ENCODE measurements at places on chromosomes 1 and 21.

- peak; percentile 47 for DNase-seq
These were observed 4.5 kb downstream of the C1orf232 start for GRCh38 chr1:26164036-26164860.

GRCh38 chr1:67415041-67415440 lies 15.2 kb downstream of the SERBP1 start:
- DNase-seq = no peak

GRCh38 chr1:182685215-182685614 lies 828 bp upstream of the RGS8 start:
- DNase-seq = no peak

GRCh38 chr21:39221282-39221996 lies 38.2 kb upstream of the PSMG1 start:
- no peak for DNase-seq

GRCh38 chr1:234875953-234876855 lies 252.4 kb downstream of the TOMM20 start:
- peak; percentile 25 for DNase-seq

DNA sequence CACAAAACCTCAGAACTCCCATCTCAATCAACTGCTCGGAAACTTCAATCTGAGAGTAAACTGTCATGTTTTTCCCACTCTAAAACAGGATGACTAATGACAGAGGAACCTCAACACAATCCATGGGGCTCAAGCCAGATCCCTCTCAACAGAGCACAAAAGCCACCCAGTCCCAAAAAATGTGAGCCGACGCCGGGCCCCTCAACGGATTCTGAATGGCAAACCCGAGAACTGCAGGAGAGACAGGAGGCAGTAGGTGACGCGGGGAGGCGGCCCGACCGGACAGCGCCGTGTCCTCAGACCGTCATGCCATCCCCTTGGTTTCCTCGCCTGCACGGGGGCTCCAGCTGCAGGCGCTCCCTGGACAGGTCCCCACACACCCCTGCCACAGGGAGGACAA lies 53.4 kb downstream of the SSBP3 start:
- no peak for DNase-seq

- no peak for DNase-seq
These were observed 68.3 kb downstream of the CAPZB start for GRCh38 chr1:19416921-19417470.

GRCh38 chr1:3014443-3015268 lies 6.6 kb upstream of the ACTRT2 start:
- DNase-seq = no peak

DNA sequence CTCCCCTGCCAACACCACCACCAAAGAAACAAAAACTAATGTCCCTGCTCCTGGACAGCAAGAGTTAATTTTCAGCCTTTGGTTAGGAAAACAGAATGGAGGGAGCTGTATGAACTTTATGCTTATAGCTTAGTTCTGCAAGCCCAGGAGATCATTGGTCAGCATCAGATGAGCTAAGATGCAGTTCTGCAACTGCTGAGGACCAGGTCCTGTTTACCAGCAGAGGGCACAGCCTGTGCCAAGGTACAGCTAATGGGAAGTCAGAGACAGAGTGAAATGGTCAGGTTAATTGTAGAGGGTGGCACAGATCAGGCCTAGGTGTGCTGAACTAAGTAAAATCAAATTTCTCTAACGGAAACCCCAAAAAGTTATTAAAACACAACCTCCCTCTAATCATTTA lies 161.3 kb downstream of the ROR1 start:
- no peak for DNase-seq

DNA sequence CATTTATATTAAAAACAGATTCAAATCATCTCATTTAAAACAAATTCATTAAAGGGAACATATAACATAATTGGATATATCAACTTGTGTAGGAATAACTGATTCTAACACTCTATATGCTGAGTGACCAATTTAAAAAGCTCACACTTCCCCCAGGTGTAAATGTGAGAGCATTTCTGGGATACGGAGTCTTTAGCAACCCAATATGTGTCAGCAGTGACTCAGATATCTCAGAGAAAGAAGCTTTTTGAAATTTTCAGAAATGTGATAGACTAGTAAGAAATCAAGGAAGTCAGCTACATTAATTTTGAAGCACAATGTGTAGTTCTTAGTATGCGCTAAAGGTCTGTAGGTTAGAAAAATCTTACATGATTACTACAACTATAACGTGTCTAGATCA lies 87.9 kb upstream of the SERTAD4 start:
- DNase-seq = no peak

GRCh38 chr1:42686418-42686817 lies 4.2 kb downstream of the YBX1 start:
- DNase-seq = no peak

- no peak for DNase-seq
These were observed 131.1 kb downstream of the TMEM53 start for GRCh38 chr1:44543064-44543744.

- DNase-seq = no peak
These were observed 14.4 kb upstream of the DIPK1A start for GRCh38 chr1:92975551-92976232.

- no peak for DNase-seq
These were observed 41.5 kb downstream of the IGSF21 start for GRCh38 chr1:18149027-18149641.

- no peak for DNase-seq
These were observed 3.1 kb upstream of the CD1A start for GRCh38 chr1:158251163-158251562.

- no peak for DNase-seq
These were observed 3.1 kb upstream of the ELF3 start for GRCh38 chr1:202007304-202007703.

DNA sequence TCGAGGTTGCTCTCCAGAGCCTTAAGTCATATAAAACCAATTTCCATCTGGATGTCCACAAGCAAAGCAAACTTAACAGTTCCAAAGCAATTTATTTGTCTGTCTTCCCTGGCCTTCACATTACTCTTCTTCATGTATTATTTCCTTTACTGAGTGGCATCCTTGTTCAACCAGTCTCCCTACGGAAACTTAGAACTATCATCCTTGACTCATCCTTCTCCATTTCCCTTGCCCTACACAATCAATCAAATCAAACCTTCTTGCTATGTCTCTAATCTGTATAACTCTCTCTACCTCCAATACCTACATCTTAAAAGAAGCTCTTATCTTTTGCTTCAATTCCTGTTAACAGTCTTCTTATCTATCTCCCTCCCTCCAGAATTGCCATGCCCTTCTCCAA lies 25.4 kb downstream of the EGLN1 start:
- no peak for DNase-seq

DNA sequence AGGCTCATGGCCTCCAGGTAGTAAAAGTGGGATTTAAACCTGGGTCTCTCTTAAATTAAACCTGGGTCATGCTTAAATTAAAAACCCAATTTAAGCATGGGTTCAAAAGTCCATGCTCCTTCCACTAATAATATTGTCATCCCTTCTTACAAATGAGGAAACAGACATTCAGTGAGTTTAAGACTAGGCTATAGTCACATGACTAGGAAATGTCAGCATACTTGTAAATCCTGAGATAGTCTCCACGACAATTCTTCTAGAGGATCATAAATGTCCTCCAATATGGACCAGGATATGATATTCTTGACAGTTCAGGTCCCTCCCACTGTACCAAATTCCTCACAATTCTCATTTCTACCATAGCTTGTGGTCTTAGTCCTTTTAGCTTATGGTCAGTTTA lies 10.5 kb upstream of the IGFN1 start:
- no peak for DNase-seq

GRCh38 chr1:168603501-168604110 lies 27.2 kb downstream of the XCL1 start:
- peak; percentile 54 for DNase-seq

DNA sequence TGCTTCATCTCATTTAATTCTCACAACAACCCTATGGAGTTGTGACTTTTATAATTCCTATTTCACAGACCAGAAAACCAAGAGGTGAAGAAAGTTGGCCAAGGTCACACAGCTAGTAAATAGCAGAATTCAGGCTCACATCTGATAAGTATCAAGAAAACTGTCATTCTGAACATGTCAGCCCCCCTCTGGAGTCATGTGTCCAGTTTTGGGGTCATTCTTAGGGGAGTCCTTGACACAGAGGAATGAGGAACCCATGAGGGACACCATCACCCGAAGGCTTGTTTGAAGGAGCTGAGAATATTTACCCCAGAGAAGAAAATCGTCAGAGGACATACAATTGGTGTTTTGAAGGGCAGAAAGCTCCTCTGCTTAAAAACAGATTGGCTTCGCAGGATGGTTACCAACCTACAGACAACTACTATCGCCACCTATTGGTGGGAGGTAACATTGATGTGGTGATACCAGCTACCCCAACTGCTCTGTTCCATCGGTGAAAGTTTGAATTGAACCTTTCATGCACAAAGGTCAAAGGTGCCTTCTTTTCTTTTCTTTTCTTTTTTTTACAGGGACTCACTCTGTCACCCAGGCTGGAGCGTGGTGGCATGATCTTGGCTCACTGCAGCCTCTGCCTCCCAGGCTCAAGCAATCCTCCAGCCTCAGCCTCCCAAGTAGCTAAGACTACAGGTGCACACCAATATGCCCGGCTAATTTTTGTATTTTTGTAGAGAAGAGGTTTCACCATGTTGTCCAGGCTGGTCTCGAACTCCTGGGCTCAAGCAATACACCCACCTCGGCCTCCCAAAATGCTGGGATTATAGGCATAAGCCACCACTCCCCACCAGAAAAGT lies 31.3 kb downstream of the NCMAP start:
- peak; percentile 29 for DNase-seq

DNA sequence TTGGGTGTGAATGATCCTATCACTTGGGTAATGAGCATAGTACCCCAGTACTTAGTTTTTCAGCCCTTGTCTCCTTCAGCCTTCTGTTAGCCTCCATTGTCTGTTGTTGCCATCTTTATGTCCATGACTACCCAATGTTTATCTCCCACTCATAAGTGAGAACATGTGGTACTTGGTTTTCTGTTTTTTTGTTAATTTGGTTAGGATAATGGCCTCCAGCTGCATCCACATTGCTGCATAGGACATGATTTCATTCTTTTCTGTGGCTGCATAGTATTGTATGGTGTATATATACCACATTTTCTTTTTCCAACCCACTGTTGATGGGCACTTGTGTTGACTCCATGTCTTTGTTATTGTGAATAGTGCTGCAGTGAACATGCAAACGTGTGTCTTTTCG lies 39.6 kb upstream of the GPR52 start:
- DNase-seq = no peak

DNA sequence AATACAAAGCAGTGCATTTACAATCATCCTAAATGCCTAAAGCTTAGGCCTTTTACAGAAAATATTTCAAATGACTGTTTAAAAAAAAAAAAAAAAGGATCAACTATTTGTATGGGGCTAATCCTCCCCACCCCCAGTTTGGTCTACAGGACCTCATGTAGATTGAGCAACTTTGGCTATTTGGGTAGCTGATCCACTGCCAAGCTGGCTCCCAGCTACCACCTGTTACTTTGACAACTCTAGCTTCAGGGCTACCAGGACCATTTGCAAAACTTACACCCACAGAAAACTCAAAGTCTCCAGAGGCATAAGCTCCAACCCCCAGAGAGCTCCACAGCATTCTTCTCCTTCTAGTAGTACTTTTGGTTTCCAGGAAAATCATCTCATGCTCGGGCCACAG lies 29.4 kb downstream of the JAK1 start:
- DNase-seq = no peak

GRCh38 chr21:39087238-39088030 lies 95.8 kb downstream of the PSMG1 start:
- DNase-seq = no peak

DNA sequence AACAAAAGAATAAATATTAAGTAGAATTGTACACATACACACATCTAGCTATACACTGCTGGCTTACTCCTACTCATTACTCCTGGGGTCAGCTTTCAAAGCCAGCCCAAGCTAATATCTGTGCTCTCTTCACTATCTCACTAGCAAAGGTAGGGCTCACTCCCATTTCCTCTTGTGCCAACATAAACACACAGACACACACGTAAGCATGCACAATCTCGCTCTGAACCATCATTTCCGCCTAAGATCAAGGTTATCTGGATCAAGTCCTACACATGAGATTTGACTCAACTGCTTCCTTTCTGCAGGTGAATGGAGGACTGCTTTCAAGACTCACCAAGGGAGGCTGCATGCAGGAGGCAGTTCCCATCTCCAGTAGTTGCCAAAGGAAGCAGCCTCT lies 28.8 kb upstream of the MTMR11 start:
- DNase-seq = no peak

DNA sequence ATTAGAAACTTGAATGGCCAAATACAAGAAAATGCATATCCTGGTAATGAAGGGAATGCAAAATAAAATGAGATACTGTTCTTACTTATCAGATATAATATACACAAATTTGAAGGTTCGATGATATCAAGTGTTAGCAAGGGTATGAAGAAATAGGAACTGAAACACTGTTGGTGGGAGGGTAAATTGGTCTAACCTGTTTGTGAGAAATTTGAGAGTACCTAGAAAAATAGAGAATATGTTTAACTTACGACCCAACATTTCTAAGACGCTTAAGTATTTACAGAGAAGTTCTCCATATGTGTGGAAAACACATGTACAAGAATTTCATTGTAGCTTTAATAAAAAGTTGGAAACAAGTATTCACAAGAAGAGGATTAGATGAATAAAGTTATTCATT lies 25.9 kb downstream of the ATG4C start:
- no peak for DNase-seq

DNA sequence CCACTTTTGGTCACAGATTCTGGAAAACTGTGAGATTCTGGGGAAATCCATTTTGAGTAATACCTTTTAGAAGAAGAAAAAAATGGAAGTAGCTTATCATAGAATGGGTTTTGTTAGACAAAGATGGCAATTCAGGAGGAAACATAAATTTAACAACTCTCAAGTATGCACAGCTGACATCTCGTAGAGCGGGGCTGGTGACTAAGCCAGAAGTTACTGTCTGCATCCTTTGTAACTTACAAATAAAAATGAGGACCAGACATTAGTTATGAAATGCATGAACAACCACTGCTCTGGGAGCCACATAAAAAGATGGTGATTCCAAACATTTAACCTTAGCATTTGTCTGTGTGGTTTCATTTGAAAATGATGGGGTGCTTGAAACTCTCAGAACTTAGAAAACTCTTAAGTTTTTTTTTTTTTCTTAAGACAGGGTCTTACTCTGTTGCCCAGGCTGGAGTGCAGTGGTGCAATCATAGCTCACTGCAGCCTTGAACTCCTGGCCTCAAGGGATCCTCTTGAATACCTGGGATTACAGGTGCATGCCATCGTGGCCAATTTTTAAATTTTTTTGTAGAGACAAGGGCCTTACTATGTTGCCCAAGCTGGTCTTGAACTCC lies 49.2 kb upstream of the ATP5PO start:
- DNase-seq = no peak

DNA sequence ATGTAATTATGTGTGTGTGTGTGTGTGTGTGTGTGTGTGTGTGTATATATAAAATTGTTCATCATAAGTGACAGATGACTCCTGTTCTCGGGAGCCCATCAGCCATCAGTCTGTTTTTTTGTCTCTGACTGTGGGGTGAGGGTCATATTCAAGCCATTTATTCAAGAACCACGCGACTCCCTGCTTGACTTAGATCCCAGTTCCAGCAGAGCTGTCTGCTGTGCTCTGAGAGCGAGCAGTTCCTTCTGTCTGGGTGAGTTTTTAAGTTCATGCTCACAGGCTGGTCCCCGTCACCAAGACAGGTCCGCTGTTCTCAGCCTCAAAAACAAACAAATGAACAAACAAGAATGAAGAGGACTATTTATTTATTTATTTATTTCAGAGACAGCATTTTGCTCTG lies 18.3 kb upstream of the NPPB start:
- DNase-seq = no peak

- no peak for DNase-seq
These were observed 21.3 kb downstream of the GPSM2 start for GRCh38 chr1:108897865-108898720.

GRCh38 chr1:31189696-31190674 lies 49.7 kb downstream of the NKAIN1 start:
- no peak for DNase-seq
